Left ventricle myocardium inferior (tissue), 1 donor: ENCODE measurements at places on chromosomes 1 and 21. TPM values are rescaled to one million over a fixed set of nuclear protein-coding genes. Genes with fewer than 3 reads are reported as not detected.

DNA sequence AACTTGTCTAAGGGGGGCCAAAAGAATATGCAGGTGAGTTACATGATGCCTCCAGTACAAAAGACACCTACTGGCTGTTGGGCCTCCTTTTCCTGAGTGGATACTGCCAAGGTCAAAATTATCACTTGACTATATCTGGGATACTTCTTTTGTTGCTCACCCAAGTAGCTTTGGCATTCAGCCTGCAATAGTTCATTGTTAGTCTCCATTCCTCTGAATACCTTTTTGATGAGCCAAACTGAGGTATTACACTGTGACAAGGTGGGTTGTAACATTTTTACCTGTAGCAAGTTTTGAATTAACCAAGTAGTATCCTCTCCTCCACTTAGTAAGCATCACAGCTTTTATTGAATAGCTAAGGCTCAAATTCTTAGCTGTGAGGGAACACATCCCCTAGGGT lies 408.0 kb downstream of the LRRIQ3 start:
- no peak for DNase-seq
- H3K36me3 ChIP-seq, result no peaks in the 10 kb centered on the region
- H3K27ac ChIP-seq, result no peak overlapping the region
- H3K27me3 ChIP-seq, result no peaks in the 10 kb centered on the region

PTP4A2 gene
- total RNA-seq, result 203 TPM

DNA sequence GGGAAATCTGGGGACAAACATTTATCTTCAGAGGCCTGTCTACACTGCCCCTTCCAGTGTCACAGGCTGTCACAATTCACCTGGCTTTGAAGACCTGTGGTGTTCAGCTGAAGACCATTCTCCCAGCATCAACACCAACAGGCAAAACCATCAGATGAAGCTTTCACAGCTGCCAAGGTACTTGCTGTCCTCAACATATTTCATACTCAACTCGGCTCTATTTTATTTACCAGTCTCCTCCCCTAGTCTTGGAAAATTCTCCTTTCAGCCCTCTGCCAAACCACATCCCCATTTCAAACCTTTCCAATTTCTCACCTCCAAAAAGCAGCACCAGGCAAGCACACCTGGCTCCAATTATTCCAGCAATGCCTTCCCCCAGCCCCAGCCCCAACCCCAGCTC lies 108.8 kb downstream of the TGFBR3 start:
- H3K27me3 ChIP-seq, result no peaks in the 10 kb centered on the region
- no peak for DNase-seq
- H3K4me1 ChIP-seq, result peaks cover 49% of the 10 kb centered on the region
- H3K36me3 ChIP-seq, result peaks cover under 1% of the 10 kb centered on the region

PAX7 gene
- total RNA-seq, result not detected

- DNase-seq, result no peak
- H3K36me3 ChIP-seq, result peaks cover 4% of the 10 kb centered on the region
- H3K4me1 ChIP-seq, result peaks cover 28% of the 10 kb centered on the region
Observed at GRCh38 chr1:6519935-6520671, 28.6 kb upstream of the PLEKHG5 start.

HPDL gene
- total RNA-seq, result not detected
